Stomach (tissue), 19 donors: ENCODE measurements at places on chromosomes 3 and 15. TPM values are rescaled to one million over a fixed set of nuclear protein-coding genes. Genes with fewer than 3 reads are reported as not detected.

GOLGA6L4 gene
- polyA plus RNA-seq = 3.9 TPM

DNA sequence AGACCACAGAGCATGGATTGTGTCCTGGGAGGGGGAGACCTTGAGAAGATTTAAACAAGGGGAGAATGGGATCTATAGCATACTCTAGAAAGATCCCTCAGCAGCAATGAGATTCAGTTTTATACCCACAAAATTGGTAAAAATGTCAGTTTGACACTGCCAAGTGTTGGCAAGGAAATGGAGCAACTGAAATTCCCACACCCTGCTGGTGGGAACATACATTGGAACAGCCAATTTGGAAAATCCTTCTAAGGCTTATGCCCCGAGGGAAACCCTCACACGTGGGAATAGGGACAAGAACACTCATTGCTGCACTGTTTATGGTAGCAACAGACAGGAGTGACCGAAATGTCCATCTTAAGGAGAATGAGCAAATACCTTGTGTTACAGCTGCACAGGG is 5.0 kb upstream of the DNAJB8 start:
- H3K36me3 ChIP-seq = no peaks in the 10 kb centered on the region
- H3K27me3 ChIP-seq = no peaks in the 10 kb centered on the region
- no peak for DNase-seq
- no peak overlapping the region for H3K27ac ChIP-seq
- no peaks in the 10 kb centered on the region for H3K4me1 ChIP-seq

GRCh38 chr3:77421916-77422315 is 382.0 kb downstream of the ROBO2 start:
- H3K4me1 ChIP-seq = no peaks in the 10 kb centered on the region
- no peaks in the 10 kb centered on the region for H3K27me3 ChIP-seq
- H3K27ac ChIP-seq = no peak overlapping the region

AMIGO3 gene
- polyA plus RNA-seq = 0.19 TPM

AHSG gene
- polyA plus RNA-seq = not detected

GRCh38 chr3:32381922-32382321 is 9.7 kb upstream of the CMTM7 start:
- no peaks in the 10 kb centered on the region for H3K36me3 ChIP-seq
- no peak overlapping the region for H3K4me3 ChIP-seq
- H3K4me1 ChIP-seq = no peaks in the 10 kb centered on the region
- DNase-seq = no peak
- no peaks in the 10 kb centered on the region for H3K27me3 ChIP-seq

PTH1R gene
- polyA plus RNA-seq = 20.9 TPM

DNA sequence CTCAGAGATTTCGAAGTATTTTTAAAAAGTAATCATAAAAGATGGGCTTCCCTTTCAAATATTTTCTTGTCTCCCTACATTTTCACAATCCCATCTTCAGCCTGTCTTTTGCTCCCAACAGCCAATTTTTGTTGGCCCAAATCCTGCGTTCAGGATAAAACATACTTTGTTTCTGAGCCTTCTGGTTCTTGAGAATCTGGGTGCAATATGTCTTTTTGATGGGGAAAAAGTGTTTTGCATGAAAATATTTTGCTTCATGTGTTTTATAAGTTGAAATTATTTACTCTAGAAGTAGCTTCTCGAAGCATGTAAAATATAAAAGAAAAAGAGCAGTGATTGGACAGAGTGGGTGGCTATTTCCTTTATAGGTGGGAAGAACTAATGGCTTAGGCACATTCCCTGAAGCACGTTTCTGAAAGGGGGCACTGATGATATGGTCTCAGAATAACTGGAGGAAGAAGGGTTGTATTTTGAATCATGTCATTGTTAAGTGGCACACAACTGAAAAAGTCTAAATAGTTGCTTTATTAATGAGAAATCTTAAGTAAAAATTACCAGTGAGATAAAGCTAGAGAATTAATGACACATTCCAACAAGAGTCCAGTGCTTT is 3.9 kb downstream of the UNC13C start:
- H3K27ac ChIP-seq = no peak overlapping the region
- no peak overlapping the region for H3K4me3 ChIP-seq
- no peak for DNase-seq
- H3K4me1 ChIP-seq = no peaks in the 10 kb centered on the region
- H3K27me3 ChIP-seq = peaks cover 10% of the 10 kb centered on the region

DNA sequence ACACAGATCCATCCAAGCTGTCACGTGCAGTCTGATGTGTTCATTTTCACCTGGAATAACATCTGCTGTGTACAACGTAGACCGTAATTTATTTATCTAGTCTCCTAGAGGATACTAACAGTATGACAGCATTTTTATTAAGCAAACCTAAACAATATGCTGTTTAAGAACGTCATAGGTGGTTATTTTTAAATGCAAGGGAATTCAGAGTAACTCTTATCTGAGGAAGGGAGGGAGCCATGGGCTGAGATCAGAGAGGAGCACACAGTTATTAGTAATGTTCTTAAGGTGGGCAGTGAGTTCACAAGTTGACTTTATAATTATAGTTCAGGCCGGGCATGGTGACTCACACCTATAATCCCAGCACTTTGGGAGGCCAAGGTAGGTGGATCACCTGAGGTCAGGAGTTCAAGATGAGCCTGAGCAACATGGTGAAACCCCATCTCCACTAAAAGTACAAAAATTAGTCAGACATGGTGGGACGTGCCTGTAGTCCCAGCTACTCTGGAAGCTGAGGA is 193.6 kb downstream of the UACA start:
- no peaks in the 10 kb centered on the region for H3K27me3 ChIP-seq
- H3K4me1 ChIP-seq = peaks cover 10% of the 10 kb centered on the region
- H3K4me3 ChIP-seq = no peak overlapping the region
- no peak overlapping the region for H3K27ac ChIP-seq

MAP3K13 gene
- polyA plus RNA-seq = 33.3 TPM

CCR8 gene
- not detected for polyA plus RNA-seq

DNA sequence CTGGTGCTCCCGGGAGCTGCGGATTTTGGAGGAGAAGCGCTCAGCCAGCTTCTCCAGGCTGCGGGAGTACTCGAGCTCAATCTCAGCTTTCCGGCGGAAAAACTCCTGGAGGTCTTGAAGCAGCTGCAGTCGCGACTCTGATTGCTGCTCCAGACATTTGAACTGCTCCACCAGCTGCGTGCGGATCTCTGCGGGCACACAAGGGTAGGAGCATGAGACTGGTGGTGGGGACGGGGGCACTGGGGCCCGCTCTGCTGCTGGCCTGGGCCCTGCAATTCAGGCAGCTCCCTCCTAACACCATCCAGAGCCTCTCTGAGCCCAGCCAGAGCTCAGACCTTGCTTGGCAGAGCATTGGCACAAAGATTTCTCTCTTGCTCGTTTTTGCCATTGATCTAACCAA is 124.7 kb downstream of the SRGAP3 start:
- H3K27ac ChIP-seq = no peak overlapping the region
- no peaks in the 10 kb centered on the region for H3K27me3 ChIP-seq
- H3K4me3 ChIP-seq = no peak overlapping the region
- DNase-seq = no peak
- H3K4me1 ChIP-seq = no peaks in the 10 kb centered on the region
- H3K36me3 ChIP-seq = no peaks in the 10 kb centered on the region

SLC28A1 gene
- polyA plus RNA-seq = not detected
